HT-29 (cell line): ENCODE measurements at places on chromosomes 7 and 10. TPM values are rescaled to one million over a fixed set of nuclear protein-coding genes. Genes with fewer than 3 reads are reported as not detected.

Gene SH2B2
- total RNA-seq = 2.0 TPM in 2 replicates

Gene ZNF518A
- total RNA-seq = 18.0 and 20.0 TPM in 2 replicates

Gene UCN3
- 0.36 and 0.60 TPM in 2 replicates for total RNA-seq

DNA sequence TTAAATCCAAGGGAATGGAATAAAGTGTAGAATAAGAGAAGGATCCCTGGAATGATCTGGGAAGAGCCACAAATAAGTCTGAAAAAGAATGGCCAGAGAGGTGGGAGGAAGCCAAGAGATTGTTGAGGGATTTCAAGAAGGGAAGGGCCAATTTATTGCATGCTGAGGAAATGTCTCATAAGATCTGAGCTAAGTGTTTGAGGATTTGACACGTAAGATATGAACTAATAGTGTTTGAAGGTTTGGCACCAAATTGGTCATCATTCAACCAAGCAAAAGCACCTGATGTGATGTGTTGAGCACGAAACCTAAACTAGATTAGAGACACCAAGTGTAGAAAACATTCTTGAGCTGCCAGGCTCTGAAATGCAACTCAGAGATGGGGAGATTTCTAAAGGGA lies 97.9 kb downstream of the TSPAN12 start:
- DNase-seq = no peak

DNA sequence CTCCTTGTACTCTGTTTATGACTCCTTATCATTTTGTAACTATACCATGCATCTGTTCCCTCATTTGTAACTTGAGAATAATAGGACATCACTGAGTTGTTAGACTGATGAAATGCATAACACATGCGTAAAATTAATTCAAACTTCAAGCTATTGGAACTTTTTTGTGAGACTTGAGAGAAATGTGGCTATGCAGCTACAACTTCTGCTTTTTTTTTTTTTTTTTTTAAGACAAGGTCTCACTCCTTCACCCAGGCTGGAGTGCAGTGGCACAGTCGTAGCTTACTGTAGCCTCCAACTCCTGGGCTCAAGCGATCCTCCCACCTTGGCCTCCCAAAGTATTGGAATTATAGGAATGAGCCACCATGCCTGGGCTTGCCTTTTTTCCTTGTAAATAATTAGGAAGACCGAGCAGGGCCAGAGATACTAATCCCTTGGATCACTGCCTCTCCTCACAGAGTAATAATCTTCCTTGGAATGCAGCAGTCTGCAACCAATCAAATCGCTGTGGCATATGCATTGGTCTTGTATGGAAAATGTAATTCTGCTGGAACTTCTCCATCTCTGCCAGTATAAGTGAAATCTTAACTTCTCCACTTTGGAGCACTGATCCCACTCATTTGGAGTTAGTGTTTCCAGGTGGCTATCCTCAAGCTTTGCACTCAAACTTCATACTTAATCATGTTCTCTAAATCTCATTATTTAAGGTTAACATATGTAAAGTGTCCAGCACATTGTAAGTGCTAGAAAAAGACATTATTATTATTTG lies 2.0 kb upstream of the PANK1 start:
- DNase-seq = no peak

DNA sequence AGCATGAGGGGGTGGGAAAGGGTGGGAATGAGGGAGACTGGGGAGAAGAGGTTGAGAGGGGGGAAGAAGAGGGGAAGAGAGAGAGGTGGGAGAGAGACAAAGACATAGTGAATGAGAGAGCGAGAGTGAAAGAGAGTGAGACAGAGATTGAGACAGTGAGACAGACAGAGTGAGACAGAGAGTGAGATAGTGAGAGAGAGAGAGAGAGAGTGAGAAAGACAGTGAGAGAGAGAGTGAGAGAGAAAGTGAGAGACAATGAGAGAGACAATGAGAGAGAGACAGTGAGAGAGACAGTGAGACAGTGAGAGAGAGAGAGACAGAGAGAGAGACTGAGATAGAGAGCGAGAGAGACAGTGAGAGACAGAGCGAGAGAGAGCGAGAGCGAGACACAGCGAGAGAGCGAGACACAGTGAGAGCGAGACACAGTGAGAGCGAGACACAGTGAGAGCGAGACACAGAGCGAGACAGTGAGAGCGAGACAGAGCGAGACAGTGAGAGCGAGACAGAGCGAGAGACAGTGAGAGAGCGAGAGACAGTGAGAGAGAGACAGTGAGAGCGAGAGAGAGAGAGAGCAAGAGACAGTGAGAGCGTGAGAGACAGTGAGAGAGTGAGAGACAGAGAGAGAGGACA lies 10.1 kb downstream of the TMEM243 start:
- DNase-seq = no peak
